ENCODE measurements at places on chromosomes 11 and 22.

- no peak for DNase-seq
Measured at GRCh38 chr11:29173660-29174062, 843.2 kb downstream of the KCNA4 start.

GRCh38 chr11:110720431-110721275, 8.4 kb upstream of the ARHGAP20 start:
- no peak for DNase-seq

DNA sequence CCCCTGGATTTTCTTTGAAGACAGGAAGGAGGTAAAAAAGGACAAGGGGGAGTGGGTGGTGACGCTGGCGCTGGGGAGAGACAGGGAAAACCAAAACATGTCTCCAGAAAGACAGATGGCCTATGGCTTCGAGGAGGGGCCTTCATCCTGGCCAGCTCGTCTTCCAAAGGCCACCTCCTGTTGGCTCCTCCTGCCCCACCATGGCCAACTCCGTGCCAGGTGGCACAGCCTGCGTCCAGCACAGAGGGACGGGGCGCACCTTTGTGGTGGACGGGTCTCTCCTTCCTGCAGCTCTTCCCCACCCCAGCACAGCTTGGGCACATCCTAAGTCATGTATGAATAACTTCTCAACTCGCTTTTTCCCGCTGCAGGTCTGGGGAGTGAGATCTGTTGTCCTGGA, 22.7 kb downstream of the IGSF9B start:
- DNase-seq: no peak

- no peak for DNase-seq
Measured at GRCh38 chr11:57680552-57680874, 12.6 kb downstream of the ZDHHC5 start.

DNA sequence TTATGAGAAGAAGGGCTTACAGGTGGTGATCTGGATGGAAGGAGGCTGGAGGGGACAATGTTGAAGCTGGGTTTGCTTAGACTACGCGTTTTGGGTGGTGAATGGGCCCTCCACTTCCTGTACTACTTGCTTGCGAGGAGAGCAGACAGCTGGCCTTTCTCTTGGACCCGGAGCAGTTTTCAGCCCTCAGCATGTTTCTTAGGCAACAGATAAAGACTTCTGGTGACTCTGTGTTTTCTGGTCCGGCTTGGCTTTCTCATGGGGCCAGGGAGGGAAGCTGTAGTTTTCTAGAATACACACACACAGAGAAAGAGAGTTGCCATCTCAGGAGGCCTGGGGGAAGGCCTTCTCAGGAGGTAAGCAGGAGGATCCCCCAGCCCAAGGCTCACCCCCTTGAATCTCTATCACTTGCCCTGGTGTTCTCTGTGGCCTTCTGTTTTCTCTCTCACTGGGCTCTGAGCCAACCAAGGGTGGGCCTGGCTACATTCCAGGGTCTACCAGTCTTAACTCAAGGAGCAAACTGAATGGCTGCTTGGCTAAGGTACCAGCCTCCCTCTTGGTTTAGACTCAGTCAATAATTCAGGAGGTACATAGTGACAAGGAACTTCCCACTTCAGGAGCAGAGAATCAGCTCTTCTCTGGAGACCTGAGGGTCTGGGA, 2.4 kb downstream of the CCS start:
- peak; percentile 71 for DNase-seq

GRCh38 chr11:120974965-120975364, 48.9 kb upstream of the TBCEL start:
- no peak for DNase-seq

DNA sequence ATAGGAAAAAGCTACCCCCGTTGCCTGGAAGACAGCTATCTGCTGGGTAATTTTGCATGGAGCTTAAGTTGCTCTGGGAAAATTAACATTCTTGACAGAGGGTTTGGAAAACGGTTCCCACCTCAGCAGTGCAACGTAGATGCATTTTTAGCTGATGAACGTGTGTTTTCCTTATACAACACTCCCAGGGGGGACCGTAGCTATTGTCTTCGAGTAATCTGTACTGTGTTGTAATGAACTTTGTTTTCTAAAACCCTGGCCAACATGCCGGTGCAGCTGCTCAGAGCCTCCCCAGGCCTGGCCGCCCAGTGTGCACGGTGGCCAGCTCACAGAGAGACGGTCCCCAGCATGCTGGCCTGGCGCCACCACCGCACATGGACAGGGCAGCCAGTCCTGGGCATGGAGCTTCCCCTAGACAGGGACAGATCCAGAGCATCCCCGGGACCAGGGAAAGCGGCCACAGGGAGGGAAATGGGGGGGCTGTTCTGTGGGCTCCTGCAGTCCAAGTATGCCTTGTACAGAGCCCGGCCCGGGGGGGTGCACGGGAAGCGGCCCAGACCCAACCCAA, 2.2 kb downstream of the TNNT3 start:
- no peak for DNase-seq

GRCh38 chr22:37187891-37188761, at the start of gene C1QTNF6:
TSS of gene C1QTNF6 (minus strand) at chr22:37188247. CDS start at chr22:37188213, 34 bp downstream.
- peak; percentile 32 for DNase-seq

DNA sequence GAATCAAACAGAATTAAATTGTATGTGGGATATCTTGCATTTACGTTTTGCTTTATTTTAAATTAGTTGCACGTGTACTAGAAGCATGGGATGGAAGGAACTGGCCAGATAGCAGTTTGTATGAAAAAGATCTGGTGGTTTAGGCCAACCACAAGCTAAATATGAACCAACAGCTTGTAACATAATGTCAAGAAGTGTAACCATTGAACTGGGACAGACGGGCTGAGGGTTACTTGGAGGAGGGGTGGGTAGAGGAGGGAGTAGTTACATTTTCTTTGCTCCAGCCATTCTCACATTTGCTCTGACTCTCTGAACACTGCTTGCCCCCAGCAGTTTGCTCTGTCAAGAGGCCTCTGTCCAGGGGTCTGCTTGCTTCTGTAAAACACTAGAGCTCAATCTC, 31.7 kb upstream of the CXCR5 start:
- peak; percentile 59 for DNase-seq

DNA sequence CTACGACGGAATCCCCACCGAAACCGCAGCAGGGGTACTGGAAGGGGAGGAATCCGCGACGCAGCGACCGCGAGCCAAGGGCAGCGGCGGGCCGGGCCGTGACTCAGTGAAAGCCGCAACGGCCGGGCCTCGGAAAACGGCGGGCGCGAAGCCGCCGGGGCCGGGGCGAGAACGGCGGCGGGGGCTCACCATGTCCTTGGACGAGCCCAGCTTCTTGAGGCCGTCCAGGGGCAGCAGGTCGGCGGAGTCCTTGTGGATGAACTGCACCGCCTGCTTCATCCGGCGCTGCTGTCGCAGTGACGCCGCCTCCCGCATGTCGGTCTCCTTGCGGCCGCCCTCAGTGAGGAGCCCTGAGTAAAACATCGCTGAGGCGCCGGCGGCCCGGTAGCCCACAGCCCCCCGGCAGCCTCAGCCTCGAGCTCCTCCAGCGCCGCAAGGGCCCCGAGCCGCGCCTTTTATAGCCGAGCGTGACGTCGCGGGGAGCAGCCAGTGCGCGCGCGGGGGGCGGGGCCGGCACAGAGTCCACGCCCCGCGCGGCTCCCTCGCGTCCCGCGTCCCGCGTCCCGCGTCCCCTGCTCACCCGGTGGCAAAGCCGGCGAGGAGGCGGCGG, at the start of gene NRIP3:
TSS of gene NRIP3 (minus strand) at position 429 of the 610 bp plus-strand sequence. CDS start at position 363, 66 bp downstream.
- DNase-seq: peak; percentile 80

DNA sequence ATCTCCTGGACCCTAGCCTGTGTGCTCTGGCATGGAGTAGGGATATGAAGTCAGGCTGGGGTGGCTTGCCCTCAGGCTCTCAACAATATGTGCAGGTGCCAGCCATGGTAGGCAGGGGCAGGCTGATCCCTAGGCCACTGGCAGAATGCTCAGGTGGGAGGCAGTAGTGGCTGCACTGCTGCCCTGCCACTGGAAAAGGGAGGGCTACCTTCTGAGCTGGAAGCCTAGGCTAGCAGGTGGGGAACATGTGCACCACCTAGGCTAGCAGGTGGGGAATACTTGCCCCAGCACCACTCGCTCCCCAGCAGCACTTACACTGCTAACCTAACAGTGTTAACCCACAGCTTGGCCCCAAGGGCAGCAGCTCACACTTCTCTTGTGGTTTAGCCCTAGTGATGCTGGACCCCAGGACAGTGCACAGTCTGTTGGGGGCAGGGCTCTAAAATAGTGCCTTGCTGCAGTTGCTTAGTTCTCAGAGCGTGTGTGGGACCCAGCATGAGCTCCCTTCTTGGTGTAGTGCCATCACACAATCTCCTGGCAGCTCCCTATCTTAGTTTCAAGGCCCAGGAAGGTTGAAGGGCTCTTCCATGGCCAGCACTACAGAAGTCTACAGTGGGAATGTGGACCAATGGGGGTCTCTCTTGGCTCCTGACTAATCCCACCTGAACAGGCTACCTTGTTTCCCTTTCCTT, 130.8 kb downstream of the FCHSD2 start:
- DNase-seq: no peak

GRCh38 chr22:30309951-30310741, 16.6 kb downstream of the TBC1D10A start:
- DNase-seq: peak; percentile 64

- DNase-seq: no peak
Measured at GRCh38 chr22:37624876-37625275, 14.6 kb upstream of the SH3BP1 start.

GRCh38 chr11:65188486-65188885, 6.8 kb downstream of the CAPN1 start:
- DNase-seq: no peak

GRCh38 chr11:30046578-30046945, 29.7 kb upstream of the KCNA4 start:
- peak; percentile 17 for DNase-seq

DNA sequence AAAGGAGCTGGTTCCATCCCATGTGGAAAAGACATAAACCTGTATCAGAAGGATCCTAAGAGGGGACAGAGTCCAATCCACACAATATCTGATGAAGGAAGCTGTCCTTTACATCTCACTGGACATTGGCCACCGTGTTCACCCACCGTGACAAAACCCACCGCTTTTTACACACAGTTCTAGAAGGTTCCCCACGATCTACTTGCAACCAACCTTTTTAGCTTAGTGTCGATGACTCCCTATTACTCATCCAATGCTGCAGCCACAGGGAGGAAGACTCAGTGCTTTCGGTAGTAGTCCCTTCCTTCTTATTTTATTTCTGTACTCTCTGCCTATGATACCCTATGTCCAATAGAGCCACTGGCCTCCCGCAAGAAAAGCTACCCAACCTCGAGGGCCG, 65.4 kb downstream of the MAPK1 start:
- DNase-seq: no peak

- DNase-seq: no peak
Measured at GRCh38 chr11:133214646-133215045, 317.7 kb downstream of the OPCML start.

DNA sequence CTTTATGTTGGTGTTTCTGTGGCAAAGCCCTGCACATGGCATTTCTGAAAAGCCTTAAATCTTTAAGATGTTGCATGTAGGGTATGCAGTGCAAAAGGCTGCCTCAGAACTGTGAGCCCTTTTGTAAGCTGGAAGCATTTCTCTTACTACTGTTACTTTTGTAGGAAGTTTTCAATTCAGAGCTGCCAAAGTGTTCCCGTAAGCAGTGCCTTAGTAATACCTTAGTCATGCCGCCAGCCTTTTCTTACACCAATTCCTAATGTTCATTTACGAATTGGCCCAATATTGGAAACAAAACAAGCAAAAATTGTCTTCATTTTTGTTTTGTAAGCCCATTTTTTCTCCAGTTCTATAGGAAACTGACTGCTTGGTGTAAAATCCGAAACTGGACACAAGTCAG, 67.4 kb upstream of the RASSF10 start:
- no peak for DNase-seq

Measured in hematopoietic multipotent progenitor cell treated with erythropoietin and hydrocortisone succinate and interleukin-3 and kit ligand, for 4 days (in vitro differentiated cells).